NCI-H1105 treated with DMSO at 0.1 percent for 48 hours (cell line): ENCODE measurements at places on chromosomes 3 and 15.

DNA sequence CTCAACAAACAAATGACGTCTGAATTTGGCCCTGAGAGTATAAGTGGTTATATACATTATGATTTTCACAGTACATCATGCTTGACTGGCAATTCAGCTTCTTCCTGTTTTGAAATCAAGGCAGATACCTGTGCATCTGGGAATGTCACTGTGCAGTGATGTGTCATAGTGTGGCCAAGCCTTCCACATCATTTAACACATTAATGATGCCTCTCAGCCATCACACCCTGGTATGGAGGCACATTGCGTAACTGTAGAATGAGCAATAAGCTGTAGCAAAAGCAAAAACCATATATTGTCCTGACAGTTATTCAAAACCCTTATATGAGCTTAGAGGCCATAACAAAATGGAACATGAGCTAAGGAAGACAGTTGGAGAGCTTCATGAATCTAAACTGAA is 246.0 kb downstream of the EPHA3 start:
- DNase-seq: no peak

- DNase-seq: no peak
Observed at GRCh38 chr3:187222801-187223200, 25.5 kb downstream of the RTP1 start.

- DNase-seq: no peak
Observed at GRCh38 chr3:9198899-9199335, 50.5 kb downstream of the SRGAP3 start.

DNA sequence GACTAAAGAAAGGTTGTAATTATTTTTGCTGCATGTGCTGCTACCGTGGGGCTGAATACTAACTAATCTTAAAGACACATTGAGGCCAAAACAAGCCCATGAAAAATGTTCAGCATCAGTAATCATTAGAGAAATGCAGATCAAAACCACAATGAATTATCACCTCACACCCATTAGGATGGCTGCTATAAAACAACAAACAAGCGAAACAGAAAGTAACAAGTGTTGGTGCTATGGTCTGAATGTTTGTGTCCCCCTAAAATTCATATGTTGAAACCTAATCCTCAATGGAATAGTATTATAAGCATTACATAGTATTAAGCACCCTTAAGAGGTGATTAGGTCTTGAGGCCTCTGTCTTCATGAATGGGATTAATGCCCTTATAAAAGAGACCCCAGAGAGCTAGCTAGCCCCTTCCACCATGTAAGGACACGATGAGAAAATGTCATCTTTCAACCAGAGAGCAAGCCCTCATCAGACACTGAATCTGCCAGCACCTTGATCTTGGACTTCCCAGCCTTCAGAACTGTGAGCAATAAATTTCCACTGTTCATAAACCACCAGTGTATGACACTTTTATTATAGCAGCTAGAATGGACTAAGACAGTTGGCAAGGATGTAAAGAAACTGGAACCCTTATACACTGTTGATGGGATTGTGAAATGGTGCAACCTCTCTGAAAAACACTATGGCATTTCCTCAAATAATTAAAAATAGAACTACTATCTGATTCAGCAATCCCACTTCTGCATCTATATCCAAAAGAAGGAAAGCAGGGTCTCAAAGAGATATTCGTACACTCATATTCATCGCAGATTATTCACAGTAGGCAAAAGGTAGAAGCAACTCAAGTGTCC is 76.1 kb downstream of the REC114 start:
- no peak for DNase-seq

GRCh38 chr15:92430069-92430440 is 36.4 kb downstream of the ST8SIA2 start:
- DNase-seq: no peak

GRCh38 chr15:48647962-48648361 is 2.5 kb upstream of the FBN1 start:
- no peak for DNase-seq

- DNase-seq: no peak
Observed at GRCh38 chr3:172700256-172700655, 10.6 kb downstream of the NCEH1 start.

- DNase-seq: no peak
Observed at GRCh38 chr3:100076731-100077529, 37.4 kb downstream of the FILIP1L start.

DNA sequence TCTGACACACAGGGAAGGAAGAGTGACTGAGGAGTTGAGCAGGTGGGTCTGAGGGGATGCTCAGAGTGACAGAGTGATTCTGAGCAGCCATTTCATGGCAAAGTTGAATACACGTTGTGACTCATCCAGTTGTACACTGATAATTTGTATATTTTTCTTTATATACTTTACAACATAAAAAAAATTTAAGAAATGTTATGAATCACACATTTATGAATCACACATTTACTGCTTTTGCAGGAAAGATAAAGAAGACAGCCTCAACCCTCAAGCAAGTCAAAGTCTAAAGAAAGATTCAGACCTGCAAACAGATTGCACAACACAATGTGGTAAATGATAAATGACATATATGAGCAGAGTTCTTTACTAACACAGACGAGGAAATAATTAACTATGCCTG is 21.0 kb upstream of the CHMP2B start:
- no peak for DNase-seq

- peak; percentile 59 for DNase-seq
Observed at GRCh38 chr15:74723754-74724334, 1.5 kb downstream of the CYP1A1 start.

DNA sequence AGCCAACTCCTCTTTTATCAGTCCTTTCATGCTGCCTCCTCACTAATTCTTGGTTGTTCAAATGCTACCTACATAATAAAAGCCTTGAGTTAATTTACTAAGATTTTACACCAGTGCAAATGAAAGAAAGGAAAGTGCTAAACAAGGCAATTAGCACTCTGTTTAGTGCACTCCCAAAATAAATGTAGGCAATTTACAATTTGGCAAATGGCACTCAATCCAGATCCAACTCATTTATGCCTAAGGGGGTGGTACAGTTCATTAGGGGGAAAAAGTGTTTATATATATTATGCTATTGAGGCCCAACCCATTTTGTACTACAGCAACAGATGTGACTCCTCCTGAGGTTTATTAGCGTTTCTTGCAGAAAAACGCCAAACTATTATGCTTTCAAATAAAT is 370.1 kb downstream of the NR2F2 start:
- peak; percentile 72 for DNase-seq

DNA sequence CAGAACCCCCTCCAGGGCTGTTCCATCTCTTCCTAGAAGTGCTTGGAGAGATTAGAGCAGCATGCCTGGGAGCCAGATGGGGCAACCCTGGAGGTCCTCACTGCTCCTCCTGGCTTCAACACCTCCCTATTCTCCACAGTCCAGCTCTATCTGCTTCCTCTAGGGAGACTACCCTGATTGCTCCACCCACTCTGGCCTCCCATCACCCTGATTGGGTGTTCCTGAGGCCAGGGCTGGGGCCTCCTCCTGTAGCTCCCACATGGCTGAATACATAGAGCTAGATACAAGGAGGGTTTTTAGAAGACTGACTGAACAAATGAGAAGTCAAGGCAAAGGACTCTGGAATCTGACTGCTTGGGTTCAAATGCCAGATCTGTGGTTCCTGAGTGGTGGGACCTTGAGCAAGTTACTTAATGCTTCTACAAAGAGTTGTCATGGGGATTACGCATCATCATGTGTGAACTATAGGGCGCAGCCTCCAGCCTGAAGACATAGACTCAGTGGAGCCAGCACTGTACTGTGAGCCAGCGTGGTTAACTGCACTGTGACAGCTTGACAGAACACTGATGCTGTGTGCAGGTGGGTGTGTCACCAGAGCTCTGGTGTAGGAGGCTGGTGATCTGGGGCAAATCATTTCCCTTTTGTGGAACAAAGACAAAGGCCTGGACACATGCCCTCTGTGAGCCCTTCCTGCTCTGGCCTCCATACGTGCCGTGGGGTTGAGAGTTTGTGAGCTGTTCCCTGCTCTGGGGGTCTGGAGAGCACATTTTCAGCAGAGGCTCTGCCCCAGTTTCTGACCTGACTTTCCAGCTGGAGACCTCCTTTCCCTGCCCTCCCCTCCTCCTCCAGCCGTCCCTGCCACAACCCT is 74.8 kb downstream of the SCN5A start:
- no peak for DNase-seq

- no peak for DNase-seq
Observed at GRCh38 chr3:188905547-188905946, 266.2 kb upstream of the TPRG1 start.

GRCh38 chr3:114221165-114221880 is 16.1 kb downstream of the ZNF80 start:
- DNase-seq: no peak

GRCh38 chr15:96341513-96342405 is 11.3 kb downstream of the NR2F2 start:
- DNase-seq: no peak

GRCh38 chr3:140391061-140391460 is 286.8 kb upstream of the TRIM42 start:
- peak; percentile 36 for DNase-seq

DNA sequence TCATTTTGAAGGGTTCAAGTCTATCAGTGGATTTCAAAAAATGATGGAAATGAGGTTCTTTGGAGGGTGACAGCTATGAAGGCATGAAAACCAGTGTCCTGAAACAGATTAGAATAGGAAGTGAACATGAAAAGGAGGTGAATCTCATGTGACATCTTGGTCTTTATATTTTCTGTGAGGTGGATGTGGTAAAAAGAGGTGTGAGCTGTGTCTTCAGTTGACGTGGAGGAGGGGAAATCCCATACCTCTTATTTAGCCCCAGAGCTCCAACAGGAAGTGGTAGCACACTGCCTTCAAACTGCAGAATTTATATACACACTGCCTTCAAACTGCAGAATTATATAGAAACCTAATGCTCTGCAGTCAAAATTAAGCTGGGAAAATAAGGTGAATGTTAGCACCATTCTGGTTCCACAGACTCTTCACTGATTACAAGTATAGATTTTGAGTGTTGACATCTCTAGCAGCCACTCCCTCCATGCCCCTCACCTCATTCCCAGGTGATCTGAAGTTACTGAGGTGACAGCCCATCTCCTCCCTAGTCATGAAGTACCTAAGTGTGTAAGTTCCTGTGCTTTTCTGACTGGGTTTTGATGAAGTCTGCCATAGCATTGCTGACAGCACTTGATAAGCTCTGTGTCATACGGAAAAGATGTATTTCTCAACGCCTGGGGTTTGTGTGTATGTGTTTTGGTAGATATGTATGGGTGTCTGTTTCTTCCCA is 2.7 kb downstream of the RAB8B start:
- no peak for DNase-seq

GRCh38 chr3:155853214-155854140 is 750 bp downstream of the SLC33A1 start:
- peak; percentile 26 for DNase-seq

- no peak for DNase-seq
Observed at GRCh38 chr3:134294302-134295280, 43.9 kb upstream of the RYK start.

DNA sequence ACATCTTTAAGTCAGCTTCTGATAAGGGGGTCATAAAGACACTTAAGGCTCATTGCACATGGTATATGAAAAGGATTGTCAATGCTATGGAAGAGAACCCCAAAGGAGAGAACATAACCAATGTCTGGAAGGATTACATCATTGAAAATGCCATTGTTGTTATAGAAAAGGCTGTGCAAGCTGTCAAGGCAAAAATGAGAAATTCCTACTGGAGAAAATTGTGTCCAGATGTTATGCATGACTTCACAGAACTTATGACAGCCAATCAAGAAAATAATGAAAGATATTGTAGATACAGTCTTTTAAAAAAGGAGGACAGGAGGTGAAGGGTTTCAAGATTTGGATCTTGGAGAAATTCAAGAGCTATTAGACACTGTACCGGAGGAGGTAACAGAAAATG is 96.3 kb upstream of the MBNL1 start:
- no peak for DNase-seq

- DNase-seq: no peak
Observed at GRCh38 chr3:118792191-118792590, 242.5 kb downstream of the IGSF11 start.

DNA sequence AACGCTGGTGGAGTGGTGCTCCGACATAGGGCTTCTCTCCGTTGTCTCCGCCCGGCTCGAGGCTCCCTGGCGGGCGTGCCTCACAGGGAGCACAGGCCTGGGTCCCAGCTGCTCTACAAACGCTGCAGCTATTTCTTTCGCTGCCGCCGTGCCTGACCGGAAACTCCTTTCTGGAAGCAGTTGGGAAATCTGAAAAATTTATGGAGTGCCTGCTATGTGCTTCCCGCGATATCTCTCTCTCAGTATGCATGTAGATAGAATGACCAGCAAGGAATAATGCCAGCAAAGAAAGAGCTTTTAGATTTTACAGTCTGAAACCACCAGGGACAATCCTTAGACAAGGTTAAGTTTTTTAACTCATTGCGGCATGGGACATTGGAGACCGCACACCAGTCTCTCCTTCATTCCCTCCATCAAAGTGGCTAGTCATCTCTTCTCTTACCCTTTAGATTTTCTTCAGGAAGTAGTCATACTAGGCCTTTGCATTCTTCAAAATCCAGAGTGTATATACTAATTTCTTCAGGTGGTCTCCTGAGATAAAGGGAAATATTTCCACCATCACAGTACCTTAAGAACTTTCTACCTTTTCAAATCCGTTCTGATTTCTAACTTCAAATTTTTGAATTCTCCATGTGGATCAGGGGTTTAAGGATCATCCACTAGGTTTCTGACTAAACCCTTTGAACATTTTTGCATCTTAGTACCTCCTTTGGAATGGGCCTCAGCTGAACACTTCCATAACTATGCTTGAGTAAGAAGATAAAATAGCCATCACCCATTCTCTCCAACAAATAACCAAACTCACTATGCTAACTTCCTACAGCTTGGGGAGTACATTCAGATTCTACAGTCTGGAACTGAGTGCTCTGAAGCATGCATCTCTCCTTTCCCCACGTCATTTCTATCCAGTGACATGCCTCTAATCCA is 1.1 kb upstream of the NPHP3 start:
- no peak for DNase-seq

DNA sequence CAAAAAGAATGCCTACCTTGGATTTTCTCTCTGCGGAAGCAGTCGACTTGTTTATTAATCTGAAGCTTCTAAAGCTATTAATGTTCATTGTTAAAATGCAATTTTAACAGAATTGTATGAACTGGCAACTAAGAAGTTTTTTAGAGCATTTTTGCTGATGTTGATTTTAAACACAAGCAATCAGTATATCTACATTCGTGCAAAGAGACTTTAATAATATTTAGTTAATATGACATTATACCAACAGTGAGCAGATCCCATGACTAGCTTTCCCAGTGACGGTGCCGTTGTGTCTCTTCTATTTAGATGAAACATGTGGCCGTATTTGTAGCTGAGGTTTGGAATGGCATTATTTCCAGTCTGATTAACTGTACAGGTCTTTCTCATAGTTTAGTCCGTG is 88.0 kb downstream of the PEX5L start:
- DNase-seq: peak; percentile 86
